Vein endothelial cell (primary cell): ENCODE measurements at places on chromosomes 2 and 18. TPM values are rescaled to one million over a fixed set of nuclear protein-coding genes. Genes with fewer than 3 reads are reported as not detected.

Gene ATP6V1C2
- total RNA-seq, result under 0.01 and 0.10 TPM in 2 replicates

Gene RGPD4
- total RNA-seq, result not detected in 2 replicates

Gene CGREF1
- 3.2 and 8.5 TPM in 2 replicates for total RNA-seq

Gene DIS3L2
- total RNA-seq, result 31.0 and 32.0 TPM in 2 replicates

Gene SNORC
- total RNA-seq, result 0.65 and 1.3 TPM in 2 replicates

Gene XDH
- total RNA-seq, result not detected in 2 replicates

Gene KLHL30
- total RNA-seq, result not detected in 2 replicates

Gene GKN1
- total RNA-seq, result not detected in 2 replicates

Gene MCEE
- 6.5 and 13.1 TPM in 2 replicates for total RNA-seq

Gene IL1B
- total RNA-seq, result 0.19 and 0.33 TPM in 2 replicates

Gene ASB18
- total RNA-seq, result not detected in 2 replicates

Gene PPP4R3B
- total RNA-seq, result 36.6 and 47.3 TPM in 2 replicates

Gene HRH4
- under 0.01 and 0.10 TPM in 2 replicates for total RNA-seq
